ENCODE measurements at places on chromosomes 7 and 10.

- DNase-seq = peak; percentile 34
Observed at GRCh38 chr7:139078399-139078798, 31.1 kb downstream of the ZC3HAV1 start.

- DNase-seq = peak; percentile 9
Observed at GRCh38 chr10:74888962-74889661, 62.7 kb downstream of the KAT6B start.

- no peak for DNase-seq
Observed at GRCh38 chr7:141889321-141889720, 26.9 kb upstream of the OR9A4 start.

DNA sequence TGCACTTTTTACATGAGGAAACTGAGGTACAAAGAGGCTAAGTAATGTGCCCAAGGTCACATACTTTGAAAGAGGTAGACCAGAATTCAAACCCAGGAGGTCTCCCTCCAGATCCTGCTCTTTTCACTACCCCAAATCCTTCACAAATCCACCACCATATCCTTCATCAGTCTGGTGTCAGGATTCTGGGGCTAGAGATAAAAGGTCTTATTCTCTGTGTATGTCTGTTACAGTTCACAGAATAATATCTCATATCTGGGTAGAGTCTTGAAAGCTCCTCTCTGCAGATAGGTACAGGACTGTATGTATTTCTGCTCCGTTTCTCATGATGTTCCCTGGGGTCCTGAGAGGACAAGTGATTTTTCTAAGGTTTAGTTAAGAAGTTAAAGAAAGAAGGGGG is 4.9 kb downstream of the PIK3CG start:
- no peak for DNase-seq

DNA sequence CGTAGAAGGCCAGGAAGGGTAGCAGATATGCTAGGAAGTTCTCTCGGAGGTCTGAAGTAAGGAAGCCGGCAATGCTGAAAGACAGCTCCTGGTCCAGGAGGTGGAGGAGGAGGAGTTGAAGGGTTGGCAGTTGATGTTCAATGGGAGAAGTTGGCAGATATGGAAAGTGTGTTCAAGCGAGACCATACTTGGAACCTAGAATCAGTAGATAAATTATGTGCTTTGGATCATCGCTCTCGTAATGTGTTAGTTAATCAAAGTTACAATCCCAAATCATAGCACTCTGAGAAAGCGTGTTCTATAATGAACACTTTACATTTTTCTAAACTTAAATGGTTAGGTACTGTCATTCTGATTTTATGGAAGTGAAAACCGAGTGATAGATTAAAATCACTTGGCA is 152.9 kb downstream of the CELF2 start:
- no peak for DNase-seq

- DNase-seq = no peak
Observed at GRCh38 chr7:125061-125475, 67.3 kb upstream of the FAM20C start.

DNA sequence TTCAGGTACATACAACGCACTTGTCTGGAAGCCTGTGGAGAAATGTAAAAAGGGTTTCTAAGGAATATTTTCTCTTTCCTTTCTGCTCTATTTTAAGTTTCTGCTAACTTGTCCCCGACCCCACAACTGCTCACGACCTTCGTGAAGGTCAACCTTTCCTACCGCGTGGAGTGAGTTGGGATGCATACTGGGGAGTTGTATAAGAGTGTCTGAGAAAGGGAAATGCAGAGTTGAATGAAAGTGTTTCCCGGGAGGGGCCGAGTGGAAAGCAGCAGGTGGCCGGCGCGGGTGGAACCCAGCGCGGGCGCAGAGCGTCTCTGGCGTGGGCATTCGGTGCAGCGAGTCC is 17.9 kb upstream of the ACBD5 start:
- no peak for DNase-seq

DNA sequence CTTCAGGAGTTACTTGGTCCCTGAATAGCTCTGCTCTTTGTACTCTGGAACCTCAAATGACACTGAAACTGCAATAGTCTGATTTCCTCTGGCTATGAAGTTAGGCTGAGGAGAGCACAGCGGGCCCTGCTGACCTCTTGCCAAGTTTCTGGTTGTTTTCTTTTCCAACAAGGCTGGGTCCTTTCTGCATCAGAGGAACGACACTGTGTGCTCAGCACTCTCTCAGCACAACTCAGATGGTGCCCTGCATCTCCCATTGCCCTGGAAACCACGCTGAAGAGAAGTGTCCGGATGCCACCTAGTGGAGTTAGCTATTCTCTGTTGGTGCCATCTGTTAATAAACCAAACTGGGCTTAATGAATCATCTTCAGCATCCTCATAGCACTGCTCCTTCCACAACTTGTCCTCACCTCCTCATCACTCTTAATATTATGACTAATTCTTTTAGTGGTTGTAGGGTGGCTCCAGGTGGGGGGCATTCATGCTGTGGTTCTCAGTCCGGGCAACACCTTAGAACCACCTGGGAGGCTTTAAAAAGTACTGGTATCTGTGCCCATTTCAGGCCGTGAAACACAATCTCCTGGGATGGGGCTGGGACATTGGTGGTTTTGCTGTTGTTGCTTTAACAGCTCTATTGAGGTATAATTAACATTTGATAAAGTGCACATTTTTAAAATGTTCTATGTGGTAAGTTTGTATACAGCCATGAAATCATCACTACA is 8.2 kb upstream of the EFCAB10 start:
- DNase-seq = peak; percentile 80

- DNase-seq = no peak
Observed at GRCh38 chr10:11097686-11098085, 80.0 kb downstream of the CELF2 start.

DNA sequence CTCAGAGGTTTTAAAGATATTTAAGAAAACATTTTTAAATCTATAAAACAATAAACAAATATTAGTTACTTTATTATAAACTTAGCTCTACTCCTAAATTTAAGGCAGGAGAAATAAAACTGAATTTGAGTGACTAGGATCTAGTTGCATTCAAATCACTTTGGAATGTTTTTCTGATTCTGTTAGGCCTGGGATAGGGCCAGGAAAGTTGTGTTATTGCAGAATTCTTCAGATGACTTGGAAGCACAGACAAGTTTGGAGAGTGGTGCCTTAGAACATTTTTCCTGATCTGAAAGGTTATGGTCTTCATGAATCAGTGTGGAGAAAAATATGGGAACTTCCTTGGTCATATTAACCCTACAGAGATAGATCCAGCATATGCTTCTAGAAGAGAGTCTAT is 15.6 kb upstream of the SLC25A13 start:
- no peak for DNase-seq

DNA sequence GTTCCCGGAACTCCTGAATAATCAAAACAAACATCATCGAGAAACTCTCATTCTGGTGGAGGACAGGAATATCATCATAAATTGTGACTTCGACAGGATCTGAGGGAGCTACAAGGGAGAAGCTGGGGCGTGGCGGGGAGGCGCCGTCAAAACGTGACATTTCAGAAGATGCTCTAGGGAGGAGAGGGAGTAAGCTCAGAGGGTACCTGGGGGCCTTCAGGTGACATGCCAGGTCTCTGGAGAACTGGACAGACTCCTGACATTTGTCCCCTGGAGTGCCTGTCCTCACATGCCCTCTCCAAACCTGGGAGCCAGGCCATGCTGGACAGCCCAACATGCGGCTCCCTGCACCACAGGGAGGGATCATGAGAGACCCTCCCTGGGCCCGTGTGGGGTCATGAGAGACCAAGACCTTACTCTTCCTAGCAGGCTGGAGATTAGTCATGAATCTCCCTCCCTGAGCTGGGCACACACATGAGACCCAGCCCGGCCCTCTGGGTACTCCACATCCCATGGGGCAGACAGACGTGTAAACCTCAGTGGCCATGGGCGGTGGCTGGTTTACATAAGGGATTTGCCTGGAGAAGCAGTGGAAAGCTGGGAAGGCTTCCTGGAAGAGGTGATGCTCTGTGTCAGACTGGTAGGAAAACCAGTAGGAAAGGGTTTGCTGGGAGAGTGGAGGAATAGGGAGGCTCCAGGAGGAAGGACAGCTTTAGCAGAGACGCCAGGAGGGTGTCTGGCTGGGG is 81.0 kb downstream of the MYL10 start:
- no peak for DNase-seq

GRCh38 chr7:2521952-2522591 is 2.5 kb downstream of the LFNG start:
- DNase-seq = peak; percentile 63

DNA sequence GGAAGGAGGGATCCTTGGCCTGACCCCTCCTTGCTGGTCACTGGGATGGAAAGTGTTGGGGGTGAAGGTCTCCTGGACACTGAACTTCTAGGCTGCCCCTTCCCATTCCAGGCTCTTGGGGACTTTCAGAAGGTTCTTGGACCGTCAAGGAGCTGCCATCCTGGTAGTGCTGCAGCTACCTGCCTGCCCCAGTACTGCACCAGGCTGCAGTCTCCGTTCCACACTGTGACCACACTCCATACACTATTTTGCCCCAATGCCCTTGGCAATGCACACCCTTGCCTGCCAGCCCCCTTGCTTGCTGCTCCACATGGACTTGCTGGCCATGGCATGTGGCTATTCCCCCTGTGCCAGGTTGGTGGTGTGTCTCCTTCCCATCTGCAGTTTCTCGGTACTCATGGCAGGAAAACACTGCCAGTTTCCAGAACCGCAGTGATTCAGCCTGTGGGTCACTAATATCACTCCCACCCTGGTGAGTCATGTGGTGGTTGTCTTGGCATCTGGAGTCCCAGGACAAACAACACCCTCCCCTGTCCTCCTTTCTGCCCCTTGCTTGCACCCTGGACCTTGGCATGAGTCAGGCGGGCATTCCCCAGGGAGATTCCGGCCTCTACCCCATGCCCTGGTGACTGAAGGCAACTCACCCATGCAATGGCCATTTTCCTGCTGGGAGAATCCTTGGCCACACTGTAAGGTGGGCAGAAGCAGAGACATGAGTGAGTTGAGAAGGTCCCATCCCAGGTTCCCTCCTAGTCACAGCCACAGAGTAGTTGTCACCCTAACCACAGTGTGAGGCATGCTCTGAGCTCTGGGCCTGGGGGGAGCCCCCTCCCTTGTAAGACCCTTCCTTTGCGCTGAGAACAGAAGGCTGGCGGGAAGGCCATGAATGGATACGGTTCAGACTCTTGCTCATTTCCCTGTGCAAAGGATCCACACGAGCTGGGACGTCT is 32.8 kb downstream of the GOLGA7B start:
- peak; percentile 98 for DNase-seq

DNA sequence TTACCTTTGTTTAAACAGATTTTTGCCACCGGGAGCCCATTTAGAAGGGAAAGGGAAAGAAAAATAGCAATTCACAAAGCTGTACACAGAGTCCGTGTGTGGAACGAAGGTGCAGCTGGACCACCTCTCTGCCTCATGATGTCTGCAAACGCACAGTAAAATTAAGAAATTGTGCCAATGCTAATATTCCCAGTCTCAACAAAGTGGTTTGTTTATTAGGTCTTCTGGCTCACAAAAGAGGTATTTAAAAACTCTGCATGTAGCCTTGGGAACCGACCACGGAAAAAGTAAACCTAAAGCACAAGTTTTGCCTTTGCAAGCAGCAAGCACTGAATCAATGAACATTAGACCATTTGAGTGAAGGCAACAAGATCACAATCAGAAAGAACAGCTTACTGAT is 57.7 kb downstream of the CREB3L2 start:
- no peak for DNase-seq

DNA sequence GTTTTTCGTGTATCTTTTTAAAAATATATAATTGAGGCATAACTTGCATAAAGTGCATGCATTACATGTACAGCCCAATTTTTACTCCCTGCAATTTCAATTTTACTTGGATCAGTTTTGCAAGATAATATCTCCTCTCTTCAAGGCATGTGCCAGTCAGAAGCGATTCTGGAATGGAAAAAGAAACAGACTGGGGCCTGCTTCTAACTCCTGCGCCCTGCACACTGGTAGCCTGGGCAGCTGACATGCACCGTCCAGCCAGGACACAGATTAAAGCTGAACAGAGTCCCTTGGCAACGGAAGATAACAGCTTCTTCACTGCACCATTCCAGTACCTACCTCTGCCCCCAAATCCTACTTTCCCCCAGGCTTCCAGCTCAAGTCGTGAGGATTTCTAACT is 182.1 kb downstream of the FAM107B start:
- DNase-seq = no peak

DNA sequence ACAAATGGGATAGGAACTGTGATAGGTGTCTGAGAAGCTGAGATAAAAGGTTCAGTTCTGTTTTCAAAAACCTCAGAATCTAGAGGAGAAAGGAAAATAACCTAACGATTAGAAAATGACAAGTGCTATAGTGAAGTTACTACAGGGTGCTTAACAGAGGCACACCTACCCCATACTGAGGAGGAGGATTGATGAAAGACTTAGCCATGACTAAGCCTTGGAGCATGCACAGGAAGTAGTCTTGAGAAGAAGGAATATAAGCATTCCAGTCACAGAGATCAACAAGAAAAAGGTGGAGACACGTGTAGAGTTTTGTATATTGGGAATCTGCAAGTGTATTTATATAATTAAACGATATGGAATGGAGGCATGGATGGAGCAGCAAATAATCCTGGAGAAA is 1225.5 kb upstream of the CELF2 start:
- DNase-seq = peak; percentile 78

DNA sequence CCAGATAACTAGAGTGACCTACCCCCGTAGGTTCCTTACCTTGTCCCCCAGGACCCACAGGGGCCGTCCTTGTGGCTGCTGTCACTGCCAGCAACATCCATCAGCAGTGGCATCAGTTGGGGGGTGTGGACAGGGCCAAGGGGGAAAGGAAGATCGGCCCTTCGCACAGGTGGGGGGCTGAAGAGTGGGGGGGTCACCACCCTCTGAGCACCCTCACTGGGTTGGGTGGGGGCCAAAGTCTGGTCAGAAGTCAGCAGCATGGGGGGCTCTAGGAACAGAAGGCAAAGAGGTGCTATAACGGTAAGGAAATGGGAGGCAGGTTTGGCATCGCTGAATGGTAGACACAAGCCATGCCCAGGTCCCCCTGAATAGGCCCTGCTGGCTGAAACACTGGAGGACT is 4.6 kb downstream of the NOBOX start:
- DNase-seq = no peak

DNA sequence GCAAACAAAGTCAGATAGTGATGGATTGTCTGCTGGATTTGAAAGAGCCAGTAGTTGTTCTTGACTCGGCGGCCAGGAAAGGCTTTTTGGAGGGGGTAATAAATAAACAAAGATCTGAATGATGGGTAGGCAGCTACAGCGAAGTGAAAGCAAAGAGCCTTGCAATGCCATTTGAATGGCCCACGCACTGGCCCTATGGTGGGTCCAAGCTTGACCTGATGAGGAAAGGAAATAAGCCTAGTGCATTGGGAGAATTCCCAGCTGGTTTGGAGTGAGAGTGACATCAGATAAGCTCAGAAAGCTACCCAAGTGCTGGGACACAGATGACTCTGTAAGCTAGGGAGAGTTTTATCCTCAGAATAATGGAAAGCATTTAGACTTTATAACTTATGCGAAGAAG is 365.2 kb downstream of the PLXDC2 start:
- DNase-seq = no peak

DNA sequence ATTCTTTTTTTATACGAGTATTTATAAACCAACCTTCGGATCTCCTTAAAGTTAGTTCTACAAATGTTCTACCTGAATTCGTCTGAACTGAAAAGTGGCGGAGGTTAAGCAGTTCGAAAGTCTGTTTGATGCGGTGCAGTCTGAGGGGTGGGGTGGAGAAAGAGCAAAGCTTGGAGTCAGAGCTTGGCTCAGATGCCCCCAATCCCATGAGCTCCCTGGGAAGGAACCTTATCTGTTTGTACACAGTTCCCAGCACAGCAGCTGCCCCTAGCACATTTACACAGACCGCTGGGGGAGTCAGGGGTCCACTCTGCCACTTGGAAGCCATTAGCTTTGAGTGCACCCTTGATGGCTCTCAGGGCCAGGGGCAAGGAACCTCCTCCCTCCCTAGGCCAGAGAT is 30.8 kb downstream of the CPXM2 start:
- no peak for DNase-seq

GRCh38 chr7:47307311-47307710 is 274.6 kb downstream of the TNS3 start:
- no peak for DNase-seq
